Heart left ventricle (tissue), 16 donors: ENCODE measurements at places on chromosomes 3 and 15. TPM values are rescaled to one million over a fixed set of nuclear protein-coding genes. Genes with fewer than 3 reads are reported as not detected.

- DNase-seq = no peak
Observed at GRCh38 chr3:191076903-191077552, 122.0 kb upstream of the OSTN start.

- DNase-seq = peak; percentile 78
Observed at GRCh38 chr15:20340331-20340811, 201.2 kb downstream of the GOLGA6L6 start.

DNA sequence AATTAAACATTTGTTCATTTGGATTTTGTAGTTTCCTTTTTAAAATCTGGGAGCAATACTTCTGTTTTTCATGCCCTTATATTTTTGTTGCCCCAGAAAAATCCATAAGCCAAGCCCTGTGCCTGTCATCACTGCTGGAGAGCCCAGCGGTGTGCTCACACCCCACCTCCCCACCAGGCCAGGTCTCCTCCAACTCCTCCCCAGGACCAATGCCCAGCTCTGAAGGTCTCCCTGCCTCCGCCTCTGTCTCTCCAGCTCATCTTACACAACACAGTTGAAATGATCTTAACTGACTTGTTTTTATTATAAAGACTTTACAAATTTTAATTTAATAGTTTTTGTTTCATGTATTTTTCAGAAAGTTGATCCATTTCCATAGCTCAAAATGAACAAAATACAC is 66.4 kb downstream of the RHCG start:
- DNase-seq = no peak

SNTN gene
- not detected for total RNA-seq

CNTN4 gene
- total RNA-seq = 1.6 TPM

GRCh38 chr15:90864507-90864906 is 3.9 kb upstream of the FURIN start:
- DNase-seq = no peak

- DNase-seq = no peak
Observed at GRCh38 chr3:56294286-56294685, 174.0 kb downstream of the ERC2 start.

DNA sequence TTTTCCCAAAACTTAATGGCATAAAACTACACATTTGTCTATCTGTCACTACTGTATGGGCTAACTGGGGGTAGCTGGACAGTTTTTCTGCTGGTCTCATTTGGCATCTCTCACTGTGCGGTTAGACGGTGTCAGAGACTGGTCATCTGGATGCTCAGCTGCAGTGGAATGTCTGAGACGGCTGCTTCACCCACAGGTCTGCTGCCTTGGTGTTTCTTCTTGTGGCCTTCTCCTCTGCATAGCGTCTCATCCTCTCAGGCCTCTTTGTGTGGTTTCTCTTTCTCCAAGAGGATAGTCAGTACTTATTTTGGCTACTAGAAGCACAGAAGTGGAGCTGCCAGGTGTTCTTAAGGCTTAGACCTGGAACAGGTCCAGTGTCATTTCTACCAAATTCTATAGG is 35.9 kb upstream of the GOLGA6L9 start:
- DNase-seq = no peak

SLC22A14 gene
- total RNA-seq = not detected

GRCh38 chr3:126911162-126912026 is 71.5 kb upstream of the PLXNA1 start:
- DNase-seq = no peak

GRCh38 chr3:178437236-178437635 is 99.0 kb upstream of the KCNMB2 start:
- no peak for DNase-seq

DNA sequence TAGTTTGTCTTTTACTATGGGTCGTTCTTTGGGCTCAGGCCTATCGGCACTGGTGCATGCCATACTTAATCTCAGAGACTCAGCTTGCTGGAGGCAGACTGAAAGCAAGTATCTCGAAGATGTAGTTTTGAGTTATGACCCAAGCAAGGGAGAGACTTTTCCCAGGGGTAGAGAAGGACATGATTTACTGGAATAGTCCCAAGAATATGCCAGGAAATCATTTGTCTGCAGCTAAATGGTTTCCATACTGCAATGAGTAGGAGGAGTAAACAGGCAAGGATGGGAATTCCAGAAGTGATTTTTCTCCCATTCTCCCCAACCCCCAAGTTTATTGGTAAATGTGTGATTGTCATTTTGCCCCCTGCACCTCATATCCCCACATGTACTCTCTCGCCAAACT is 35.4 kb upstream of the LACTB start:
- no peak for DNase-seq

GRCh38 chr3:189331002-189331418 is 159.2 kb downstream of the TPRG1 start:
- DNase-seq = no peak

- no peak for DNase-seq
Observed at GRCh38 chr3:156477323-156477722, 77.6 kb downstream of the SSR3 start.

GRCh38 chr15:24039683-24040082 is 352.6 kb upstream of the NDN start:
- DNase-seq = no peak

CYP19A1 gene
- total RNA-seq = 1.3 TPM

GRCh38 chr3:128176276-128176833 is 23.1 kb downstream of the EEFSEC start:
- DNase-seq = no peak

GRCh38 chr15:70815604-70816003 is 38.4 kb downstream of the LARP6 start:
- no peak for DNase-seq

DNA sequence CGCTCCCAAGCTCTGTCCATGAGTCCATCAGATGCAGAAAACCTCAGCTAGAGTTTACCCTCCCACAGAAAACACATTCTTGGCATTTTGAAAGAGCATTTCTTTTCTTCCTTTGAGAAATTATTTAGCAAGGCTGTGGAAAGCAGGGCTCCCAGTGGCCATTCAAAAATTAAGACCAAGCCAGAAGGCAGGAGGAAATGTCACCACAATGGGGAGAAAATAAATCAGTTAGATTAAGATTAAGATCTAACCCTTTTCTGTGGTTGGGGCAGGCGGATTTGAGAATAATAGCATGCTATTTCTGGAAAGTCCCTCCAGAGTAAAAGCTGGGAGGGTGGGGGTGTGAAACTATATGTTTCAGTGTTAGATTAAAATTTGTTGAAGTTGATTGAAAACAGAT is 20.2 kb downstream of the LRIG1 start:
- DNase-seq = no peak

GRCh38 chr3:46857485-46858341 is 5.5 kb downstream of the MYL3 start:
- peak; percentile 20 for DNase-seq

DNA sequence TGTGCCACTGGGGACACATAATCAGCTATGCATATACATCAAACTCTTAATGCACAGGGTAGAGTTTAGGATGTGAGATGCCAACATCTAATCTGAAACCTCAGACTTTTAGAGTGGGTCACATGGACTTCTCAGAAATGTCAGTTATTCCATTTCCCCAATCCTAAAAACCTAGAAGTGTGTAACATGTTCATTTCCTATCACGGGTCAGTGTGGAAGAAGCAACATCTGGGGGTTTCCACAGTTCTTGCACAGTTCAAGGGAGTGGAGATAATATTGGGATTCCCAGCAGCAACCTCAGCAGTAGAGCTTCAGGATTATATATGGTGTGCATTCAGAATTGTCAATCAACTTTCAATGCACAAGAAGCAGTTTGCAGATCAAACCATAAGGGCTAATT is 44.4 kb upstream of the SPRED1 start:
- no peak for DNase-seq

LTK gene
- total RNA-seq = 0.37 TPM

DNA sequence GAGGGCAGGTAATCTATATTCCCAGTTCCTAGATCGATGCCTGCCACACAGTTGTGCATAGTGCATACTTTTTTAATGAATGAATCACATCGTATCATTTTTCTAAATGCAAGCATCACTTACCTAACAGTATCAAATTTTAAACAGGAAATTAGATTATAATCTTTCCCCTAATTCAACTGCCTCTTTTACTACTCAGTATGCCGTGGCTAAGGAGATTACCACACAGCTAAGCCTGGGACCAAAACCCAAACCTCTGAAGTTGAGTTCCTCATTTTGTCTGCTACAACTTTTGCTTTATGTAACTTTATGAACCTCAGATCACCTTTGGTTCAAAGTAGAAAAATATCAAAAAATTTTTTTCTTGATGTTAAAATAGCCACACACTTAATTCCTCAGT is 53.2 kb upstream of the FNDC3B start:
- no peak for DNase-seq

DNA sequence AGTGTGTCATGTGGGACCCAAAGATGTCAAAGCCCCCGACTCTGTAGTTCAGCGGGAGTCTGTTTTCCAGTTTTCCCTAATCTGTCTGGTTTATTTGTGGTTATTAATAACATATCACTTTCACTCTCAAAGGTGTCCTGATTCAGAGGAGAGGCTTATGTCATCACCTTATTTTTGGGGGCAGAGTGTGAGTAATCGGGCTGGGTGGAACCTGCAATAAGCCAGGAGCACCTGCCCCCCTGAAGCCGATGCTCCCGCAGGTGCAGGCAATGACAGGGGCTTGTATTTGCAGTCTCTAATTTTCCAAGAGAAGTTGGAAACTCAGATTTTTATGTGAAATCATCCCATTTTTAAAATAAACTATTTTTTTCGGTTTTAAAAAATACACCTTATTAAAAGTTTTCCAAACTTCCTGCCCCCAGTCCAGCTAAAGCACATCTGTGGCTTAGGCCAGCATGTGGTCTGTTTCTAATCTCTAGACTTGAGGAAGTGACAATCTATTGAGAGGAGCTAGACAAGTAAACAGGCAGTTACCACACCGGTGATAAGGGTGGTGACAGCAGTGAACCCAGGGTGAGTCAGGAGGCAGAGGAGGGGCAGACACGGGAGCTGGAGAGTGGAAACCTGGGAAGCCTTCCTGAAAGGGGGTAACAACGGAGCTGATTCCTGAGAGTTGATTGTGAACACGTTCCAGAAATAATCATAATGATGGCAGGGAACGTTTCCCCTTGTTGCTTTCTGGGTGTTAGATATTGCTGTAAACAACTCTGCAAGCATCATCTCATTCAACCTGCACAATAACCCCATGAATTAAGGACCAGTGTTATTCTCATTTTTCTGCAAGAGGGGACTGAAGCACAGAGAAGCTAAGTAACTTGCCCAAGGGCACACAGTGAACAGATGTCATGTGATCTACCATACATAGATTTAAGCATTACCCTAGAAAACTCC is 37.2 kb downstream of the BHLHE40 start:
- DNase-seq = no peak

- peak; percentile 27 for DNase-seq
Observed at GRCh38 chr15:43930556-43930955, 103.8 kb downstream of the WDR76 start.

DNA sequence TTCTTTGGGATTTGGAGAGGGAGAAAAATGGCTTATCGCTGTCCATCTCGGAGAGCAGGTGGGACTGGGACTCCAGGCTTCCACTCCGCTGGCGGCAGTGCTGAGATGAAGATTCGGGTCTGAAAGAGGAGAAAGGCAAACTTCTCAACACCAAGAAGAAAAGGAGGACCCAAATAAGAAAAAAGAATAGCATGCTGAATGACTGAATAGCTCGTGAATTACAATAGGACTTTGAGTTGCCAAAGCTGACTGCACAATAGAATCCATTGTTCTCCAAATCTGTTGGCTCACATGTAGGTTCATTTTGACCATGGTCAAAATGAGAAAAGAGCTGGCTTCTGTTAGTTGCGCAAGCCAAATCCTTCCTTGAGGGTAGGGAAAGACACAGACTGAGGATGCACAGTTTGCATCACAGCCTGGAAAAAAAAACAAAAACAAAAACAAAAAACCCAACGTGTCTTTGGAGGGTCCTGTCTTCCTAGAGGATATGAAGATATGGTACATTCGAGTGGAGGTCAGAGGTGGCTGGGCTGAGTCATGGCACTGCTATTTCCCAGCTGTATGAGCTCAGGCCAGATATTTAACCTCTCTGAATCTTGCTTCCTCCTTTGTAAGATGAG is 59.3 kb upstream of the LMOD3 start:
- DNase-seq = no peak

GRCh38 chr3:169071003-169071402 is 592.5 kb downstream of the MECOM start:
- no peak for DNase-seq

- DNase-seq = no peak
Observed at GRCh38 chr3:194667363-194667762, 4.6 kb downstream of the LSG1 start.

SMAD6 gene
- 15.1 TPM for total RNA-seq

DNA sequence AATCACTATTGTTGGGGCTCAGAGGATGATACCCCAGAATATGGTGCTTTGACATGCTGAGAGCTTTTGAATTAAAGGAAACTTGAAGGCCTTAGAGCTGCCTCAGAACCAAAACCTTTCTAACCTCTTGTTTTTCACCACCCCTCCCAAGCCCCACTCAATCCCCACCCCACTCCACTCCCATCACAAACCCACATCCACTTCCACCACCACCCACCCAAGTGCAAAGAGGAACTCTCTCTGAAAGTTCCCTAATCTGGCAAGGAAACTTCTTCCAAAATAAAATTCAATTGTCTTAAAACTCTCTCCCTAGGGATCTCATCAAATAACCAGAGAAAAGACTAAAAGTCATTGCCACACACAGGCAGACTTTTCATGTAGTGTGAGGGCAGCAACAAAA is 301.2 kb upstream of the ARHGEF26 start:
- no peak for DNase-seq

DNA sequence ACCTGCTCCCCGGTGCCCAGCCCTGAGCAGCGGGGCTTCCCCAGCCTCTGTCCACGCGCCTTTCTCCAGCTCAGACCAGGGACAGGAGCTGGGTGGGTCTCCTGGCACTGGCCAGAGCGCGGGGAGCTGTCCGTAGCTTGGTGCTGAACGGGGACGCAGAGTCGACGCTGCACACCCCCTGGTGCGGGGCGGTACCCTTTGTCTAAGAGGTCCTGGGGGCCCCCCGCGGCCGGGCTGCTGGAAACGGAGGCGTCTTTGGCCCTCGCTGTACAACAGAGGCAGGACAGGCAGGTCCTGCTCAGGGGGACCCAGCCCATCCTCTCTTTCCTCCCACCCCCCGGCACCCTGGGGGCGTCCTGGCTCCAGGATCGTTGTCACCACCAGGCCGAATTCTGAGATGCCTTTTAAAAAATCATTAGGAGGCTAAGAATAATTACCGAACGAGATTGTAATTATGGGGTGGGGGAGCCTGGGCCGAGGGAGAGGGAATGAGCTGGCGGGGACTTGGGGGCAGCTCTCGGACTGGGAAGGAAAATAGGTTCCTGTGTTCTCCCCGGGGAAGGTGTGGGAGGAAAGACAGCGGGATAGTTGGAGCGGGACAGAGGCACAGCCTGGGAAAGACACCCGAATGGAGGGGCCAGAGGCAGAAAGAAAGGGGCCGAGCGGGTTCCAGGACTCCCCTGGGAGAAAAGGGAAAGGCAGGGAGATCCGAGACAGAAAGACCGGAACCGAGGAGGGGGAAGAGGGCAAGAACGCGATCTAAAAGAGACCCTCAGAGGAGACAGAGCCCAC is 4.1 kb upstream of the SKOR1 start:
- peak; percentile 72 for DNase-seq
